Ascending aorta (tissue), 2 donors: ENCODE measurements at places on chromosomes 1 and 21. TPM values are rescaled to one million over a fixed set of nuclear protein-coding genes. Genes with fewer than 3 reads are reported as not detected.

The RGS13 gene
- not detected for total RNA-seq

The LCE3C gene
- not detected for total RNA-seq

The FCER1G gene
- total RNA-seq: 69.9 TPM

The UBE2U gene
- not detected for total RNA-seq

The CSMD2 gene
- total RNA-seq: 10.9 TPM

The TIAM1 gene
- total RNA-seq: 2.7 TPM

The USP21 gene
- 31.9 TPM for total RNA-seq

The TFF2 gene
- total RNA-seq: not detected

The PCAT6 gene
- total RNA-seq: not detected

The ATP6V1G3 gene
- not detected for total RNA-seq

The AURKAIP1 gene
- total RNA-seq: 247 TPM

The AMY1B gene
- total RNA-seq: not detected

- peak; percentile 81 for DNase-seq
- H3K27ac ChIP-seq: peak overlapping the region; percentile 22
- no peak overlapping the region for H3K4me3 ChIP-seq
- no peaks in the 10 kb centered on the region for H3K27me3 ChIP-seq
Measured at GRCh38 chr1:225919906-225920305, 4.1 kb downstream of the PYCR2 start.

- peaks cover 33% of the 10 kb centered on the region for H3K4me1 ChIP-seq
- no peaks in the 10 kb centered on the region for H3K36me3 ChIP-seq
- no peak overlapping the region for H3K4me3 ChIP-seq
Measured at GRCh38 chr21:35053356-35054096, 4.4 kb upstream of the RUNX1 start.

- H3K27ac ChIP-seq: no peak overlapping the region
- no peaks in the 10 kb centered on the region for H3K36me3 ChIP-seq
- no peaks in the 10 kb centered on the region for H3K4me1 ChIP-seq
- DNase-seq: no peak
- no peaks in the 10 kb centered on the region for H3K27me3 ChIP-seq
- H3K4me3 ChIP-seq: no peak overlapping the region
Measured at GRCh38 chr1:224565186-224565585, 50.9 kb upstream of the CNIH3 start.

GRCh38 chr1:104733866-104734265 is 984.2 kb downstream of the AMY1C start:
- H3K27ac ChIP-seq: no peak overlapping the region
- H3K27me3 ChIP-seq: no peaks in the 10 kb centered on the region
- no peaks in the 10 kb centered on the region for H3K4me1 ChIP-seq
- DNase-seq: no peak
- no peaks in the 10 kb centered on the region for H3K36me3 ChIP-seq

DNA sequence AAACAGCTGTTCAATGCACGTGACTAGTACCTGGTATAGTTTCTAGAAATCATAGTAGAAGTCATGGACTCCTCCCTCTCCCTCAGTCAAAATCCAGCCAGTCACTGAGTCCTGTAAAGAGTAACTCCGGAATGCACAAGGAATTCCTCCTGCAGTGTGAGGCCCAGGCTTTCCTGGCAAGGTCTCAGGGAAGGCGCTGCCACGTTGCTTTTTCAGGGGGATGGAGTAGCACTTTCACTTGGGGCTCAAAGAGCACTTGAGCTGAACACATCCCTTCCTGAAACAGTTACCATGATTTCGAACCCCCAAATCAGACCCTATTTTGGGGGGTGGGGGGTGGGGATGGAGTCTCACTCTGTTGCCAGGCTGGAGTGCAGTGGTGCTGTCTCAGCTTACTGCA is 26.4 kb upstream of the LRRC8D start:
- H3K4me3 ChIP-seq: no peak overlapping the region
- H3K27me3 ChIP-seq: no peaks in the 10 kb centered on the region
- H3K36me3 ChIP-seq: no peaks in the 10 kb centered on the region
- no peak for DNase-seq
- no peaks in the 10 kb centered on the region for H3K4me1 ChIP-seq

- H3K4me1 ChIP-seq: no peaks in the 10 kb centered on the region
- DNase-seq: no peak
- no peaks in the 10 kb centered on the region for H3K27me3 ChIP-seq
- no peaks in the 10 kb centered on the region for H3K36me3 ChIP-seq
- no peak overlapping the region for H3K27ac ChIP-seq
Measured at GRCh38 chr1:118958937-118959631, 29.1 kb downstream of the TBX15 start.

DNA sequence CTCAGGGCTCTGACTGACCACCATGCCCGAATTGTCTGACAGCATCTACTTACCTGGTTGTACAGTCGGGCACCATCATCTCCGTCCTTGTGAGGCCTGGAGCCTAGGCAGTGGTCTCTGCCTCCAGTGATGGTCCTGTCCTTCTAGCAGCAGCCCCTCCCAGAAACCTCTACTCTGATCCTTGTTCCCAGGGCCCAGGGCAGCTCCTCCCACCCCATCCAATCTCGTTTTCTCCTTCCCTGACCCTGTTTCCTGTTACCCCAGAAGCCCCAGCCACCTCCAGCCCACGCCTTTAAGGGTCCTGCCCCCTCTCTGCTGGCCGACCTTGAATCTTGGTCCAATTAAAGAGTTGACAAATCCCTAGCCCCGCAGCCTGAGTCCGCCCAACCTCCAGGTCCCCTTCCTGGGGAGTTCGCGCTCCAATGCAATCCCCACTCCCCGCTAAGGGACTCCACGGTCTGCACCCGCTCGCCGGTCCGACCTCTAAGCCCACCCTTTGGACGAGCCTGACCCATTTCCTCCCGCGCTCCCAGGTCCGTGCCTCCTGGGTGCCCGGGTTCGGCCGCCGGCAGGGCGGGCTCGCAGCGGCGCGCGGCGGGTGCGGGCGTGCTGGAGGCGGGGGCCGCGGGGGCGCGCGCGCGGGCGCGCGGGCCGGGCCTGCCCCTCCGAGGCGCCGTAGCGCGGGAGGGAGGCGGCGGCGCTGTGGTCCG is at the start of gene B4GALT2:
Gene B4GALT2 (plus strand): TSS at position 660 of the 710 bp plus-strand sequence. CDS start 1,951 bp downstream, outside the sequence.
- H3K36me3 ChIP-seq: peaks cover 14% of the 10 kb centered on the region
- DNase-seq: no peak
- H3K27me3 ChIP-seq: no peaks in the 10 kb centered on the region
- H3K4me1 ChIP-seq: peaks cover 11% of the 10 kb centered on the region

GRCh38 chr1:106266786-106267185 is 789.7 kb upstream of the PRMT6 start:
- no peak overlapping the region for H3K27ac ChIP-seq
- no peaks in the 10 kb centered on the region for H3K4me1 ChIP-seq
- no peak overlapping the region for H3K4me3 ChIP-seq
- no peaks in the 10 kb centered on the region for H3K36me3 ChIP-seq
- no peak for DNase-seq

DNA sequence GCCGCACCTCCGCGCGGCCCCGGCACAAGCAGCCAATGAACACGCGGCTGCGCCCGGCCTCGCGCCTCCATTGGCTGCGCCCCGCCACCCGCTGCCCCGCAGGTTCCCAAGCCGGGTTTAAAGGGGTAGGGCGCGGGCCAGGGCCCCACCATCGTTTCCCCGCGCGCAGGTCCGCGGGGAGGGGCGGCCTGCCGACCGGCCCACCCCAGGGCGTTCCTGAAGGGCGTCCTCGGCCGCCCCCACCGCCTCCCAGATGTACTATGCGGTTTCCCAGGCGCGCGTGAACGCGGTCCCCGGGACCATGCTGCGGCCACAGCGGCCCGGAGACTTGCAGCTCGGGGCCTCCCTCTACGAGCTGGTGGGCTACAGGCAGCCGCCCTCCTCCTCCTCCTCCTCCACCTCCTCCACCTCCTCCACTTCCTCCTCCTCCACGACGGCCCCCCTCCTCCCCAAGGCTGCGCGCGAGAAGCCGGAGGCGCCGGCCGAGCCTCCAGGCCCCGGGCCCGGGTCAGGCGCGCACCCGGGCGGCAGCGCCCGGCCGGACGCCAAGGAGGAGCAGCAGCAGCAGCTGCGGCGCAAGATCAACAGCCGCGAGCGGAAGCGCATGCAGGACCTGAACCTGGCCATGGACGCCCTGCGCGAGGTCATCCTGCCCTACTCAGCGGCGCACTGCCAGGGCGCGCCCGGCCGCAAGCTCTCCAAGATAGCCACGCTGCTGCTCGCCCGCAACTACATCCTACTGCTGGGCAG is at the start of gene OLIG1:
Gene OLIG1 (plus strand): TSS at position 148 of the 750 bp plus-strand sequence. CDS start 106 bp downstream, at position 254.
- H3K27me3 ChIP-seq: peaks cover 10% of the 10 kb centered on the region
- no peak for DNase-seq
- H3K4me1 ChIP-seq: no peaks in the 10 kb centered on the region
- H3K27ac ChIP-seq: no peak within 1 kb of the TSS
- H3K36me3 ChIP-seq: no peaks in the 10 kb centered on the region

- no peak for DNase-seq
- H3K4me1 ChIP-seq: no peaks in the 10 kb centered on the region
- no peaks in the 10 kb centered on the region for H3K36me3 ChIP-seq
- no peaks in the 10 kb centered on the region for H3K27me3 ChIP-seq
- H3K4me3 ChIP-seq: no peak overlapping the region
- no peak overlapping the region for H3K27ac ChIP-seq
Measured at GRCh38 chr1:13517193-13517812, 3.5 kb upstream of the LRRC38 start.

- H3K36me3 ChIP-seq: no peaks in the 10 kb centered on the region
- H3K27ac ChIP-seq: no peak overlapping the region
- H3K4me3 ChIP-seq: no peak overlapping the region
- no peaks in the 10 kb centered on the region for H3K4me1 ChIP-seq
Measured at GRCh38 chr1:6909857-6910256, 124.6 kb downstream of the CAMTA1 start.

DNA sequence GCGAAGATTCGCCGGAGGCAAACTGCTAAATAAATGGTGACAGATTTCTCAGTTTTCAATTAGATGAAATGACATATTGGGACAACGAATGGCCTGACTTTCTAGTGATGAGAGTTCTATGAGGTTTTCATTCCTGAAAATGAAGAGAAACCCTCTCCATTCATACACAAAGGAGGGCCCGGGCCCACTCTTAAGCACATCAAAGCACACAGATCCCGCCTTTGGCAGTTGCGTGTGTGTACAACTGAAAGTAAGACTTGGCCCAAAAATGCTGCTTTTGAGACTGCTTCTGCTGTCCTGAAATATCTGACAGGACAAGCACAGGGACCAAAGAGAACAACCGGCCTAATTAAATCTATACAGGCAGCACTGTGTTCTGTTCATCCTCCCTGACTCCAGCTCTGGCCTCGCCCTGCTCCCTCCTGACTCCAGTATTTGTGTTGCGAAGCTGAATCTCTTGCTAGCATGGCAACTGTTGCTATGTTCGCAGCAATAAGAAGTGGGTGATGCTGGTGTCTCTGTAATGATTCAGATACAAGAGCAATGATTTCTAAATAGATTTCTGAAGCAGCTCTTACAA is 7.4 kb downstream of the LRRC53 start:
- no peaks in the 10 kb centered on the region for H3K4me1 ChIP-seq
- H3K4me3 ChIP-seq: no peak overlapping the region
- H3K36me3 ChIP-seq: no peaks in the 10 kb centered on the region
- no peaks in the 10 kb centered on the region for H3K27me3 ChIP-seq
- no peak overlapping the region for H3K27ac ChIP-seq

DNA sequence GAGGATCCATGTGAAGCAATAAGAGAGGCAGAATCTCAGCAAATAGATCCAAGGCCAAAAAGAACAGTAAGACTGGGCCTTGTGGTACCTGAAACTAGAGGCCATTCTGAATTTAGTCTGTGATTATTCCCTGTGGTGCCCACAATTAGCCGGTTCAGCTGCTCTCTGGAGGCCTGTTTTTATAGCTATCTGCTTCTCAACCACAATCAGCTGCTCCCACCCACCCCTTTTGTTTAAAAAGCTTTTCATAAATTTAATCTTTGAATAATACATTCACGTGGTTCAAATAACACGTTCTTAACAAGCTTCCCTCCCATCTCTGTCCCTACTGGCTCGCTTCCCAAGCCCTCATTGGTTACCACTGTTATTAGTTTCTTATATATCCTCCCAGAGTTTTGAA is 18.0 kb downstream of the UBE2T start:
- peaks cover 13% of the 10 kb centered on the region for H3K36me3 ChIP-seq
- peak; percentile 4 for DNase-seq
- no peaks in the 10 kb centered on the region for H3K4me1 ChIP-seq
- no peak overlapping the region for H3K4me3 ChIP-seq

DNA sequence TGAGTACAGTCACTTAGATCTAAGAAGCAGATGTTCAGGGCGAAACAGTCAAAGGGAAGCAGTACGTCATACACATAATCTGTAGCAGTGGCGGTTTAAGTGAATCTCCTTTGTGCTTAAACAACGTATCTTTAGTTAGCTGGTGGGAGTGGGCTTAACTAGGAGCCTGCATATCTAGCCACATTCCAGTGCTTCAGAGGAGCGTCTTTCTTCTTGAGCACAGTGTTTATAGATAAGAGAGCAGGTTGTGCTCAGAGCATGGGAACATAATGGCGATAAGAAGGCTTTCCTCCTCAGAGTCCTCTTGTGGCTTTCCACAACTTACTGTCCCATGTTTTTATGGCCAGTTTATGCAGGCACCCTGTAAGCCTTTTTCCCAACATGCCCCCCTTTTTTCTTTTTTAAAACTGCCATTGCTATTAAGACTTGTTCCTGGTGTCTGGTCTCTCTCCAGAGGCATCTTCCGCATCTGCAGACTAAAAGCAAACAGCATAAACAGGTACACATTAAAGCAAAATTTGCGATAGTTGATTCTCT is 3.2 kb downstream of the DAP3 start:
- H3K36me3 ChIP-seq: no peaks in the 10 kb centered on the region
- H3K27me3 ChIP-seq: no peaks in the 10 kb centered on the region
- H3K4me3 ChIP-seq: no peak overlapping the region
- H3K27ac ChIP-seq: no peak overlapping the region
- H3K4me1 ChIP-seq: peaks cover 4% of the 10 kb centered on the region

- peaks cover 26% of the 10 kb centered on the region for H3K4me1 ChIP-seq
- no peak overlapping the region for H3K4me3 ChIP-seq
- no peaks in the 10 kb centered on the region for H3K27me3 ChIP-seq
- H3K36me3 ChIP-seq: peaks cover 31% of the 10 kb centered on the region
- peak overlapping the region; percentile 93 for H3K27ac ChIP-seq
- DNase-seq: no peak
Measured at GRCh38 chr1:202233171-202233570, 39.6 kb downstream of the LGR6 start.

- peak overlapping the region; percentile 47 for H3K27ac ChIP-seq
- peaks cover 48% of the 10 kb centered on the region for H3K4me1 ChIP-seq
- no peaks in the 10 kb centered on the region for H3K36me3 ChIP-seq
Measured at GRCh38 chr1:226653311-226653921, 85.7 kb downstream of the ITPKB start.

- H3K27ac ChIP-seq: no peak overlapping the region
- no peak for DNase-seq
- H3K36me3 ChIP-seq: no peaks in the 10 kb centered on the region
- no peaks in the 10 kb centered on the region for H3K27me3 ChIP-seq
- peak overlapping the region; percentile 19 for H3K4me3 ChIP-seq
Measured at GRCh38 chr1:243926803-243927245, 76.8 kb upstream of the AKT3 start.

- H3K4me1 ChIP-seq: peaks cover 17% of the 10 kb centered on the region
- DNase-seq: no peak
- H3K27ac ChIP-seq: no peak overlapping the region
- no peak overlapping the region for H3K4me3 ChIP-seq
Measured at GRCh38 chr21:38246511-38246910, 10.3 kb upstream of the KCNJ15 start.

DNA sequence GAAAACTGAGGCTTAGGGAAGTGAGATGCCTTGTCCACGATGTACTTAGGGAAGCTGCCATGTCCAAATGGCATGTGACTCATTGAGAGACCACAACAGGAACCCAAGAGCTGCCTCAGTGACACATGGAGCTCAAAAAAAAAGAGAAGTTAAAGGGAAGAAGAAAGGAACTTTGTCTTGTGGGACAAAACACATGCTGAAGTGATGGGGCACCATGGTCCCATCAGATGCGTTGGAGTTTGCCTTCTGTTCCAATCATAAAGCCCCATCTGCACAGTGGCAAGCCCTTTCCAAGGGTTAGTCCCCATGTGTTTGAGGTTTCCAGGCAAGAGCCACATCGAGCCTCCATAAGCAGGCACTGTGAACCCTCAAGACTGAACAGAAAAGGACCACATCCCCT is 8.0 kb downstream of the MED8 start:
- no peaks in the 10 kb centered on the region for H3K27me3 ChIP-seq
- peaks cover 37% of the 10 kb centered on the region for H3K36me3 ChIP-seq
- no peaks in the 10 kb centered on the region for H3K4me1 ChIP-seq
- DNase-seq: no peak
- H3K4me3 ChIP-seq: no peak overlapping the region
